ENCODE measurements at places on chromosomes 5 and 9.

DNA sequence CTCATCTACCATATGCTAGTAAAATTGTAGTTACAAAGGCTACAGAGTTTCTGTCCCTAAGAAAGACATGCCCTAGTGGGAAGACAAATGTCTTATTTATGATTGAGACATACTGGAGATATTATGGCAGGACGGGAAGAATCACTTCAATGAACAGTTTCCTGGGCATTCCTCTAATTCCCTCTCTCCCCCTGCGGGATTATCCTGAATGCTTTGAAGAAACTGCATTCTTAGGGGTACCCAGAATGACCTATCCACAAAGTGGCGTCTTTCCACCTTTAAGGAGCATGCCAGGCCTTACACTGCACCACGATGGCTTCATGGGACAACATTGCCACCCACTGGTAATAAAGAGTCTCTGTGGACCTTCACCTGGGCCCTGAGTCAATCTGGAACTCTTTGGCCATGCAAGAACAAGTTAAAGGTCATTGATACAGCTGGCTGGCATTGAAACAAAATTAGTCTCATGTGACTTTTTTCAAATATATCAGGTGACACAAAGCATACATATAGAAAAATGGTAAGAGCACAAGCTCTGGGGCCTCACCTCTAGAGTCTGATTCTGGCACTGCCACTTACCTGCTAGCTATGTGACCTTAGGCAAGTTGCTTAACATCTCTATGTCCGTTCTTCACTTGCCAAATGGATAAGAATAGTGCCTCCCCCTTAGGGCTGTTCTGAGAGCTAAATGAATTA, 32.0 kb downstream of the ANKRD55 start:
- DNase-seq: peak; percentile 71

GRCh38 chr9:136597141-136597885, 51.5 kb upstream of the NOTCH1 start:
- DNase-seq: no peak

GRCh38 chr5:67844924-67845323, 370.6 kb upstream of the PIK3R1 start:
- DNase-seq: no peak

GRCh38 chr9:100229136-100229535, 123.6 kb downstream of the TEX10 start:
- DNase-seq: no peak

DNA sequence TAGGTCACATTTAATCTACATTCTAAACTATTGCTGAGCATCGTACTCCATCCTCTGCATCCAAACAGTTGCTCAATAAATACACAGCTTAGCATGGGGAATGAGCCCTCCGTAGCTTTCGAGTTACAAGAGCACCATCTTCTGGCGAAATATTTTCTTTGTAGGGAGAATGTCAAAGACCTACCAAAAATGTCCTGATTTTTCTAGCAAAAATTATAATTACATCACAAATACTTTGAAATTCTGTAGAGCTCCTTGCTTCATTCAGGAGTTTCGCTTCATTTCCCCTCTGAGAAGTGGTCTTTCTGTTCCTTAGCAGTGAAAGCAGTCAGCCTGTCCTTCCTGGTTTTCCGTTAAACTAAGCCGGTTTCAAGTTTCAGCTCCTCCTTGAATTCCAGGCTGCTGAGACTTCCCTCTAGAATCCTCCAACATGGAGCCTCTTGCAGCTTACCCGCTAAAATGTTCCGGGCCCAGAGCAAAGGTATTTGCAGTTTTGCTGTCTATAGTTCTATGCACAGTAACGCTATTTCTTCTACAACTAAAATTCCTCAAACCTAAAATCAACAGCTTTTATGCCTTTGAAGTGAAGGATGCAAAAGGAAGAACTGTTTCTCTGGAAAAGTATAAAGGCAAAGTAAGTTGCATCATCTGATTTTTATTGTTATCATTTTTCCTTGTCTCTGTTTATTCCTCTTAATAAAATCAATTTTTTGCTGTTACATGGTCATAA, at the start of gene GPX8:
TSS of gene GPX8 (plus strand) at position 409 of the 730 bp plus-strand sequence. CDS start at position 431, 22 bp downstream.
- DNase-seq: peak; percentile 85

- DNase-seq: no peak
Observed at GRCh38 chr5:72584466-72584865, 77.3 kb upstream of the ZNF366 start.

DNA sequence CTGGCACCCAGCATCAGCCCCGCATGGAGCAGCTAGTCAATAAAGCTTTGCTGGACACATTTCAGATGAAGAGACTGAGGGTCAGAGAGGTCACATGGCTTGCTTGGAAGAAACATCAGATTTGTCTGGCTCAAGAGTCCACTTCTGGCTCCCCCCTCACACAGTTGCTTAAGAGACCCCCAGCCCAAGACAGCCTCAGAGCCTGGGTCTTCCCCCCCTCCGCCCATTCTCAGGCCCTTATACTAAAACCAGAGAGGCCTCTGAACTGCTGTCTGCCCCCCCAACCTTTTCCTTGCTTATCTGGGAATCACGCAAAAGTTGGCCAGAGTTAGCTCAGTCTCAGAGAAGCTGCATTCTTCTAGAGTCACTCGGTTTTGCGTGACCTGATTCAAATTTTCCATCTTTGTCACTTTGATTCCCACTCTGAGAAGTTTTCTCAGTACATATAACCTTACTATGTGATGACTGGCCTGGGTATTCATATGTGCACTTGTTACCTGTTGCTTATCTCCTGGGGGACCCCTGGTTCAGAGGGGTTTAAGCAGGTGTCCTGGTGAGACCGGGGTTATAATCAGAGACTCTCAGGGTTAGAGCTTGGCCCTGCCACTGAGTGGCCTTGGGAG, 145.4 kb upstream of the IER5L start:
- DNase-seq: no peak

- DNase-seq: no peak
Observed at GRCh38 chr9:73548201-73548600, 396.5 kb downstream of the ANXA1 start.

DNA sequence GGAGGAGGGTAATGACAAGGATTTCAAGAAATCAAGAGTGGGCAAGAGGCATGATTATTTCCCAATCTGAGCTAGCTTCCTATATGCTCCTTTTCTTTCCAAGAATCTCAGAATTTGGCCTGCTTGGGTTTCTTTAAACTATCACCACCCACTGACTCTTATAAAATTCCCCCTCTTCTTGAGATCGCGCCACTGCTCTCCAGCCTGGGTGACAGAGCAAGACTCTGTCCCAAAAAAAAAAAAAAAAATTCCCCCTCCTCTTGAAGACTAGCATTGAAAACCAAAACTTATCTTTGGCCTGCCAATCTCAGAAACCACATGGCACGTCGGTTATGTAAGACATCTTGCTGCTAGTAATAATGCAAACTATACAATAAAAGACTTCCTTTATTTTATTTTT, 3.4 kb upstream of the DMXL1 start:
- no peak for DNase-seq

- DNase-seq: peak; percentile 51
Observed at GRCh38 chr5:128674837-128675446, 136.9 kb upstream of the FBN2 start.

DNA sequence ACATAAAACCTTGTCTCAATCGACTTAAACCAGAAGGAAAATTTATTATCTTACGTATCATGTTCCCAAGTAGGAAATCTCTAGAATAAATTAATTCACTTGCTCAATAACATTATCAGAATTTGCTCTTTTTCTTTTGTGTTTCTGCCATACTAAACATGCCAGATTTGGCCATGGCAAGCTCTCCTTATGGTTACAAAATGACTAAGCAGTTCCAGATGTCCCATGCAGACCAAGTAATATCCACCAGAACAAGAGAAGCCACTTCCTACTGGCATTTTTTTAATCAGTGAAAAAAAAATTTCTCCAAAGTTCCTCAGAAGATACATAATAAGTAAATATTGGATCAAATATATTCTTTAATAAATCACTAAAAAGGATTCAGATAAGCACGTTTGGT, 25.2 kb upstream of the ADAMTS6 start:
- peak; percentile 81 for DNase-seq

GRCh38 chr5:62790348-62790747, 211.7 kb downstream of the LRRC70 start:
- DNase-seq: no peak

GRCh38 chr9:84504360-84504759, 163.8 kb upstream of the SLC28A3 start:
- no peak for DNase-seq

Measured in fibroblast of the conjunctiva (primary cell).